Stimulated activated CD4-positive, alpha-beta T cell treated with anti-CD3 and anti-CD28 coated beads, Interleukin-1b, Interleukin-23, amount 100 ng/mL, for 1 hour (primary cell): ENCODE measurements at places on chromosomes 2 and 18.

DNA sequence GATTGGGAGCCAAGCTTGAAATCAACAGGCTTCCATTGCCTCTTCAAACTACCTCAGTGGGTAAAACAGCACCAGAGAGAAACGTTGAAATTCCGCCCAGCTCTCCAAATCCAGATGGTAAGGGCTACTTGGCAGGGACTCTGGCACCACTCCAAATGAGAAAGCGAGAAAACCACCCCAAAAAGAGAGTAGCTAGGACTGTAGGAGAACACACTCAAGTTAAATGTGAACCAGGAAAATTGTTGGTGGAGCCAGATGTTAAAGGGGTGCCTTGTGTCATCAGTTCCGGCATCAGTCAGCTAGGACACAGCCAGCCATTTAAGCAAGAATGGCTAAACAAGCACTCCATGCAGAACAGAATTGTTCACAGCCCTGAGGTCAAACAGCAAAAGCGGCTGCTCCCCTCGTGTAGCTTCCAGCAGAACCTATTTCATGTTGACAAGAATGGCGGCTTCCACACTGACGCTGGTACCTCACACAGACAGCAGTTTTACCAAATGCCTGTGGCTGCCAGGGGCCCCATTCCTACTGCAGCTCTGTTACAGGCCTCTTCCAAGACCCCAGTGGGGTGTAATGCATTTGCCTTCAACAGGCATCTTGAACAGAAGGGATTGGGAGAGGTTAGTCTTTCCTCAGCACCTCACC, 167.3 kb downstream of the ASXL3 start:
- DNase-seq: no peak

- DNase-seq: no peak
Measured at GRCh38 chr18:74990563-74991081, 218.3 kb downstream of the PTGR3 start.

GRCh38 chr2:216927163-216927562, 67.3 kb upstream of the TNP1 start:
- no peak for DNase-seq

- DNase-seq: no peak
Measured at GRCh38 chr2:160719116-160719515, 225.5 kb upstream of the RBMS1 start.

- DNase-seq: no peak
Measured at GRCh38 chr2:158667586-158667985, 127.5 kb upstream of the DAPL1 start.

DNA sequence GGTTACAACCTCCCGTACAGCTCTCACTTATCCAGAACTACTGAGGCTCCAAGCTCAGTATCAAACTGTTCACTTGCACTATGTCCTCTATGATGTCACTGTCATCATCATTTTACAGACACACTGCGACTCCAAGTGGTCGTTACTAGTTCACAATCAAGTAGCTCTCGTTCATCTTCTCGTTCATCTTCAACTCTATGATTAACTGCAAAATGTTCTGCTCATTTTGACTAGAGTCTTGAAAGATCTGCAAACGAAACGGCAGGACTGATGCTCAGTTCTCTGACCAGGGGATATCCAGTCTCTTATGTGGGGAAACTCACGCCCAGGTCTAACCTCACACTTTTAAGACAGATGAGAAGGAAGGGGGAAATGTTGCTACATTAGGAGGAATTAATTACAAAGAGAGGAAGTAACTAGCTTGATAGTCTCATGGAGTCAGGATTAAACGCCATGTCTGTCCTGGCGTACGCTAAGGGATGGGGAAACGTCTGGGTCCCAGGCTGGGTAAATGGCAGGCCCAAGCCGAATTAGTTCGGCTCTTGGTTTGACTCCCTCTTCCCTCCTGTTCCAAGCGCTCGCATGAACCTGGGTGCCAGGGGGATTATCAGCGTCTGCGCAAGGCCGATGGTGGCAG, 794 bp upstream of the CHCHD5 start:
- no peak for DNase-seq
